D721Med (cell line): ENCODE measurements at places on chromosomes 6 and 20.

- no peak for DNase-seq
Observed at GRCh38 chr6:148414092-148414489, 71.5 kb downstream of the SASH1 start.

GRCh38 chr6:34333858-34334257 is 58.6 kb downstream of the NUDT3 start:
- no peak for DNase-seq

DNA sequence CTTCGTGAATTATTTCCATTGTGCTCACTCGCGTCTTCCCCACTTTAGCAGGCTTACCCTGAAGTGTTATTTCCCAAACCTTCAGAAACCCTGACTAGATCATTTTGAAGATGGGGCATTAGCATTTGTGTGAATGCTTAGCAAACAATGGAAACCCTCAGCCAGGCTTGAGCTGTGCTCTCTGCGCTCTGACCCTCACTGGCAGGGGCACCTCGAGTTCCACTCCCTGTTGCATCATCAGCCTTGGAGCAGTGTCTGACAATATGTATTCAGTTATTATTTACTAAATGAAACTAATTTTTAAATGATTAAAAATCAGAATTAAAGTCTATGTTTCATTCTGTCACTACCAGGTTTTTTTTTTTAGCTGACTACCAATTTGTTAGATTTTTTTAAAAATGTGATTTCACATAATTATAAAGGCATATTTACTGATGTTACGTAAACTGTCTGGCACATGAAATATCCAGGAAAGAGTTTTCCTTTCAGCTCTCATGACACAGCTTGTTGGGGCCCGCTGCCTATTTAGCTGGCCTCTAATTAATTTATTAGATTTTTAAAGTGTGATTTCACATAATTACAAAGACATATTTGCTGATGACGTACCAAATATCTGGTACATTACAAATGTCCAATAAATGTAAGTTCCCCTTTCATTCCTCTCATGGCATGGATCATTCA is 155.2 kb downstream of the PACRG start:
- DNase-seq, result no peak

DNA sequence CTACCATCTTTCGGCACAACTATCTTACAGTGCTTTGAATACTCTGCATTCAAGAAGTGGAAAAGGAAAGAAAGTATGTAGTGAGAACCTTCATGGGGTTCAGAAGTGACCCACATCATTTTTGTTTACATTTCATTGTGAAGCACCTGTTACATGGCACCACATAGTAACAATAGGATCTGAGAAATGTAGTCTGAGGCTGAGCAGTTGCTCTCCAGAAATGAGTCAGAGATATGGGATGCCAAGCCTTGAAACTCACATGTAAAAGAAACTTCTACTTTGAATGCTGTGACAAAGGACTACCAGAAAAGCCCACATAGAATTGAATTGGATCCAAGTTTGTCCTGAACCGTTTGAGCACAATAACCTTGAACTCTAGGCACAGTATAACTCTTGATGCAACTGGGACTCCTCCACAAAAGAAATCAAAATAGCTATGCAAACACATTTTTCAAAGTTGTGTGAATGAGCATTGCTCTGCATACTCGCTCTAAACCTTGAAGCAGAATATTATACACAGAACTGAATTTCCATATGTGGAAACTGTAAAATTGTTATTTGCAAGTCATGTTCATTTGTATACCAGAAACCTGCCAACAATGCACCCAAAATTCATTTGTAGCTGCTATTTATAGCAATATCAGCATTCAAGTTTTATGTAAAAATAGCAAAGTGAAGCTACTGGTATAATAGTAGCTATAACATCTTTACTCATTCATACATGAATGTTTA is 400.9 kb upstream of the POU3F2 start:
- DNase-seq, result no peak

GRCh38 chr6:117344444-117345291 is 79.3 kb downstream of the VGLL2 start:
- DNase-seq, result no peak

DNA sequence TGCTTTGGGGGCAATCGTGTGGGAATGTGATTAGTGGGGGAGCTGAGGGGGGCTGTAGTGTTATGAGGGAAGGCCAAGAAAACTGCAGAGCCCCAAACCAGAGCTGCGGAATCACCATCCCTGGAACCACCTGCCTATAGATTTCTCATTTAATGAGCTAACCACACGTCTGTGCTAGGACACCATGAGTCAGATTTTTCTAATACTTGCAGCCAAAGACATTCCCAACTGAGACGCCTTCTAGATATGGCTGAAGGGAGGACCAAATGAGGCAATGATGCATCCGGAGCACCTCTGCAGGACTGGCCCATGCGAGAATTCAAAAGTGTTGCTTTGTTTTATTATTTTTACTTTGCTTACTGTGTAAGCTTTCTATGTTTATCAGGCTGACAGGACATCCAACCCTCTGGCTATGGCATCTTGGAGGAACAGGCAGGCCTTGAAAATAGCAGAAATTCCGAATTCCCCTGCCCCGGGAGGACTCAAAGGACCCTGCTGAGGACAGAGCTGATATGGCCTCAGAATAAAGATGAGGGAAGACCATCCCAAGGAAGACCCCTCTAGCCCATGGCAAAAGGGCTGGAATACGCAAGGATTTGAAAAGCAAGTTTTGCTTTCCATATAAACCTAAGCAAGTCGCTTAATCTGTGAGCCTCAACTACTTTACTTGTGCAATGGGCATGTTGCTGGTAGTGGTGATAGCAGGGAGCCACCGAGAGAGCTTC is 3.1 kb upstream of the PTGIS start:
- no peak for DNase-seq

- no peak for DNase-seq
Observed at GRCh38 chr6:12024699-12025434, 12.8 kb downstream of the HIVEP1 start.

DNA sequence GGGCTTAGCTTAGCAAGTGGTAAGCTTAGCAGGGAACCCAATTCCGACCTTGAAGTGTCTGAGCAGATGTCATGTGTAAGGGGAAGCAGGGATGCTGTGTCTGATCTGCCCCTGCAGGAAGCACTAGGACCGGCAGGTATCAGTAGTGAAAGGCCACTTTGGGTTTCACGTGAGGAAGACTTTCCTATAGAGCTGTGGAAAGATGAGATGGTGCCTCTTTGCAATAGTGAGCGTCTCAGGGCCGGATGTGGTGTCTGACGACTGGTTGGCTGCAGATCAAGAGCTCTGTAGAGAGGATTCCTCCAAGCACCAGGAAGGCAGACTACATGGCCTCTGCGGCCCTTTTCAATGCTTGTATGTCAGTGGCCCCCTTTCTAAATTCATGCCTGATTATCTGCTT is 98.3 kb downstream of the TIAM2 start:
- DNase-seq, result no peak

- no peak for DNase-seq
Observed at GRCh38 chr6:153149891-153150290, 18.8 kb upstream of the RGS17 start.
